AG08395 (cell line): ENCODE measurements at places on chromosomes 5 and 9.

GRCh38 chr9:16106021-16106571, 553.3 kb downstream of the CCDC171 start:
- no peak for DNase-seq

DNA sequence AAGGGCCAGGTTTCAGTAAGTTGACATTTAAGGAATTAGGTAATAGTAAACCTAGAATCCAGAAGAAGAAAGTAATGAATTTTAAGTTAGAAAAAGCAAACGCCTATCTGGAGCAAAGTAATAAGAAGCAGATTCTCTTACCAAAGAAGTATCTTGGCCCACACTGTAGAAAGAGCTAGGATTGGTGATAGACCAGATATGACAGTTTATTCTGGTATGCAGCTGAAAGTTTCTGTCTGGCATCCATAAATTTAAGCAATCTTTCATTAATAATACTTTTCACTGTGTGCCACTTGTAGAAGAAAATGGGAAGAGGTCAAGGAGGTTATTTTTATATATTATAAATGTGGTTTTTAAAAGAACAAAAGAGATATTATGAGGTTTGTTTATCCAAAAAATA, 3.0 kb downstream of the RECK start:
- DNase-seq: peak; percentile 66

- DNase-seq: no peak
These were observed 1.5 kb upstream of the ANKHD1 start for GRCh38 chr5:140399979-140400729.

- no peak for DNase-seq
These were observed 319.2 kb upstream of the MPDZ start for GRCh38 chr9:13598738-13599137.

GRCh38 chr9:8349901-8350300, 550.3 kb upstream of the DMAC1 start:
- no peak for DNase-seq

DNA sequence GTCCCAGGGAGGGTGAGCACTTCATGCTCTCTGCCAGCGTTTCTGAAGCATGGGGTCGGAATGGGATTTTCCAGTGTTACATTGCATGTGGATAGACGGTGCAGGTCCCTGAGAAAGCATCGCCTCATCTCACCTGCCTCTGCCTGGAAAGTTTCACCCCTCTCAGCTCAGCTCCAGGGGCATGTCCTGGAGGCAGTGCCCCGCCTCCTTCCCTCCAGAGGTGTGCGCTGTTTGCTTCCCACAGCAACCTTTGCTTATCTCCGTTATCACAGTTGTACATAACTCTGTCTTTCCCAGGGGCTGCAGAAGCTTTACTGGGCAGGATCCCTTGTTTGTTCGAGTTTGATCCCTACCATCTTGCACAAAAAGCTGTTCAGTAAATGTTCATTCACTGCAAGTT, 10.7 kb upstream of the CREBRF start:
- no peak for DNase-seq

DNA sequence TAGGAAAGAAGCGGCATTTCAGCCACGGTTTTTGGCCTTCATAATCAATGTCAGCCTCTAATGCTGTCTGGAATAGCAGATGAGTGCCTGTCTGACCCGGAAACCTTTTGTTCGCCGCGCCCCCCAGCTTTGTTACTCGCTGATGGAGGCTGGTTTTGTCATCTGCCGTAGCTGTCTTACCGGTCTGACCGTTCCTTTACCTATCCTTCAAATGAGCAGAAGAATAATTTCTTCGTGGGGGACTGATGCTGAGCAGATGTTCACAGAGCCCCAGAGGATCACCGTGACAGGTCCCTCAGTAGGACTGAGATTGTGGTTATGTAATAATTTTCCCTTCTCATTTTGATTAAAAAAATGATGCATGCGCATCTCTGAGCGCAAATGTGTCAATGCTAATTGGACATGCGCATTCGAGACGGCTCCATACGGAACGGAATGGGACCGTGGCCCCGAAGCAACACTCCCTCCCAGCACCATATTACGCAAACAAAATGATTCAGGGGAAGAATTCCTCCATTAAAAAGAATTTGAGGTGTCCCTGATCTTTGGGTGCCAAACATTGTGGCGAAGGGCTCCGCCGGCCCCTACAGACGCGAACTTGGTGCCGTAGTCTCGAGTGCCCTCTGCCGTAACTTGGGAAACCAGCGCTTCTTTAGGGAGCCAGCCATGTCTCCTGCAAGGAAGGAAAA, 27.6 kb downstream of the TLX3 start:
- peak; percentile 35 for DNase-seq

DNA sequence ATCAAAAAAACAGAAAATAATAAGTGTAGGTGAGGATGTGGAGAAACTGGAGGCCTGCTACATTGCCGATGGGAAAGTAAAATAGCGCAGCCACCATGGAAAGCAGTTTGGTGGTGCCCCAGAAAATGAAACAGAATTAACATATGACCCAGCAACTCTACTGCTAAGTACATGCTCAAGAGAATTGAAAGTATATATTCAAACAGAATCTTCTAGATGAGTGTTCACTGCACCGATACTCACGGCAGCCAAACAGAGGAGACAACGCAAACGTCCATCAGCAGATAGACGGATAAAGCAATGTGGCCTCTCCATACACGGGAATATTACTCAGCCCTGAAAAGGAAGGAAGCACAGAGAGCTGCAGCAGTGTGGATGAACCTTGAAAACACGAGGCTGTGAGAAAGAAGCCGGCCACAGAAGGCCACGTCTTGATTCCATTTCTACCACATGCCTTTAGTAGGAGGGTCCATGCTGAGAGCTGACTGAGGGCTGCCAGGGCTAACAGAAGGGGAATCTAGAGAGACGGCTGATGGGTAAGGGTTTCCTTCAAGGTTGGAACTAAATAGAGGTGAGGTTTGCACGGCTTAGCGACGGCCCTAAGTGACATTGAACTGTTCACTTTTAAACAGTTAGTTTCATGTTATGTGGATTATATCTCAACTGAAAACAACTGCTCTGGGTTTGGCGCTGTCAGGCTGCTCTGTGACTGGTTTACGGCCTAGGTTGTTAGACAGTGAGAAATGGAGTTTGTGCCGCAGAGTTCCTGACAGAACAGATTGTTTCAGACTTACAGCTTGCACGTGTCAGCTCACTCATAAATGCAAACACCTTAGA, 29.8 kb downstream of the AHRR start:
- no peak for DNase-seq

DNA sequence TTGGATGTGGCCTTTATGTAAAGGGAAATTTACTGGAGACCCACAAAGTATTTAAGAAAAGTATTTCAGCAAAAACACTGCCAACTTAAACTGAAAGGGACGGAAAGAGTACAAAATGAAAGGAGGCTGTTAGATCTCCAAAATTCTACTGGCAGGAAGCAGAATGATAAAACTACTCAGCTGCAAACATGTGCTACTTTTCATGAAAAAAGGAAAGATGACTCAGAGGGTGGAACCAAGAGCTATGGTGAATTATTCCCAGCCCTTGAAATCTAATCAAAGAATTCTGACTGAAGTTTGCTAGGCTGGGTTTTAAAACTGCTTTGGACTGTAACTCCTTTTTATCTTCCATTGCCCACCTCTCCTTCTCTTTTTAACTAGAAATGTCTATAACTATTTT, 58.6 kb upstream of the ZBED3 start:
- peak; percentile 50 for DNase-seq

DNA sequence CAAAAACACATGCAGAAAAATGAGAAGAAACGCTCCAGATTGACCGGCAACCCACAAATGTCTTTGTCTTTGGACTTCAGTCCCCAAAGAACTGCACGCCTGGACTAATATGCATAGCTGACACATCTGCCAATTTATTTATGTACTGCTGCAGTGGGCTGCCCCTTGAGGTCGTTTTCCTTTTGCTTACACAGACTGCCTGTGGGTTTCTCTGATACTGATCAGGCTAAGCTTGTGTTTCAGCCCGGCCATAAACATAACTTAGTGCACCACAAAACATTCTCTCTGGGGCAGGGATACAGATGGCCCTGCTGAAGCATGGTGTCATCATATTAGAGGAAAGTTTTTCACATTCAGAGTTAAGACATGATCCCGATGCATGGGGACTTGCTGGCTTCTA, 75.4 kb downstream of the NUDT12 start:
- DNase-seq: peak; percentile 37

DNA sequence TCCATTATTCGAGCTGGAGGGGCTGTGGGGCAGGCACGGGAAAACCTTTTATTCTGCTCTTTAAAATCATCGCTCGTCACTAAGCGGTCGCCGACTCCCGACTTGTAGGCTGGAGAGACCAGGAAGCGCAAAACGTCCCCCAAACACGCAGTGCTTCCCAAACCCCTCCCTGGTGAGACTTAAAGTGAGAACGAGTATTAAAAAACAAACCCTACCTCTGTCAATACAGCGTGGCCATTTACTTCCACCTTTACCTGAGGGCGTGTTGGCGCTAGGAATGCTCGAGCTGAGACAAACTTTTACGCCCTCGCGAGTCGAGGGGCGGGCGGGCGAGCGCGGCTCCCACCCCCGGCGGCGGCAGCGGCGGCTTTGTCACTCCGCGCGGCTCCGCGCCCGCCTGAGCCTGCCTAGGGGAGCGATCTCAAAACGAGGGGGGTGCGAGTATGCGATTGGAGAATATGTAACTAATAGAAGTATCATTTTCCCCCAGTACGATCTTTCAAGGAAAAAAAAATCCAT, at the start of gene NR2F1-AS1:
NR2F1-AS1 (minus strand) TSS at position 293 of the 519 bp plus-strand sequence.
- no peak for DNase-seq

GRCh38 chr5:174794931-174795672, 70.7 kb downstream of the MSX2 start:
- DNase-seq: no peak

DNA sequence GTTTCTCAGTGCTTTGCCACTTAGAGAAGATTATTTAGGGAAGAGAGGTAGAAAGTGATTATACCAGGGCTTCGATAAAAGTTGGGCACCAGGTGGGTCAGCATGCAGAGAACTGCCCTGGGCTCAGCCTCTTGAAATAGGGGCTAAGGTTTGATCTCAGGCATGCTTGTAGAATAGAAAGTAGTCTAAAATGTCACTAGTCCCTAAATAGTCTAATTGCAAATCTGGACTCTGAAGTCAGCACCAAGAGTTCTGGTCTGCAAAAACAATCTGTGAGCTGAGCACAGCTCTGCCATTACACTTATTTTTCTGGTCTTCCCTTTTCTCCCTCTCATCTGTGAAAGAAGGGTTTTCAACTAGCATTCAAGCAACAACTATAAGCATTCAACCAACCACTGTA, 248.0 kb downstream of the SMARCA2 start:
- DNase-seq: no peak

DNA sequence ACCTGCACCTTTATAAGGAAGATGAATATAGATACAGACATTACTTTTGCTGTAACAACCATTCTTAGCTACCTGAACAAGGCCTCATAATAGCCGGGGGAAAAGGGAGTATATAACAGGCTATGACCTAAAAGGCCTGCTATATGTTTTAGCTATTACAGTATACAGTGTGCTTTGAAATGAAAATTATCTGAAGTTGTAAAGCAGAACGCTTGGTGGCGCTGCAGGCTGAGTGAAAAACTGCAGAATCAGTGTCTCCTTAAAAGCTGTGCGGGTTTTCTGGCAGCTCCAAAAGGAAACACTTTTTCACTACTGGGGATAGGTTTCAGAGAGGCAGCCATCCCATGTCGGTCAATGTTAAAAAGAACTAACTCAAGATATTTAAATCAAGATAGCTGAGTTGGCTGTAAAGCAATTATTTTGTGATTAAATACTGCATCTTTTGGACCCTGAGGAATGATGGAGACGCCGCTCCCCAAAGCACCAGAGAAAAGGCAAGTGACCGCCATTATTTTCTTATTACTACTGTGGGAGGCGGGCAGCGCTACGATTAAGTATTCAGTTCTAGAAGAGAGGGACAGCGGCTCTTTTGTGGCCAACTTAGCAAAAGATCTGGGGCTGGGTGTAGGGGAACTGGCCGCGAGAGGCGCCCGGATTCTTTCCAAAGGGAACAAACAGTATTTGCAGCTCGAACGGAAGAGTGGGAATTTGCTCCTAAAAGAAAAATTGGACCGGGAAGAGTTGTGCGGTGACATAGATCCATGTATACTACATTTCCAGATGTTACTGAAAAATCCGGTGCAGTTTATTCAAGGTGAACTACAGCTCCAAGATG, 5.9 kb downstream of the PCDHB6 start:
- DNase-seq: no peak

GRCh38 chr5:128318691-128319090, 219.4 kb downstream of the FBN2 start:
- DNase-seq: no peak

DNA sequence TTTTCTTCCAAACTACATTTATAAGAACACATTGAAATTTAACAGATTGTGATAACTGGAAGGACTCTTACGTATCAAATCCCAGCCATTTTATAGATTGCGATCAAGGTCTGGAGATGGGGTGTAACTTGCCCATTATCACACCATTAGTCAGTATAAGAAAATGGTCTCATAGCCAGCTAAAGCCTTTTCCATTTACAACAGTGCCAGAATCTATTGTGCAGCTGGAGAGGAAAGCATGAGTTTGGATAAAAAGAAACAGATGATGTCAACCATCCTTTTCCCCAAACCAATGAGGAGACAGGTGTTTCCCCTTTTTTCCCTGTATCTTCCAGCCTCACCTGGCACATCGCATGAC, 658.8 kb downstream of the ACTL7B start:
- DNase-seq: no peak

DNA sequence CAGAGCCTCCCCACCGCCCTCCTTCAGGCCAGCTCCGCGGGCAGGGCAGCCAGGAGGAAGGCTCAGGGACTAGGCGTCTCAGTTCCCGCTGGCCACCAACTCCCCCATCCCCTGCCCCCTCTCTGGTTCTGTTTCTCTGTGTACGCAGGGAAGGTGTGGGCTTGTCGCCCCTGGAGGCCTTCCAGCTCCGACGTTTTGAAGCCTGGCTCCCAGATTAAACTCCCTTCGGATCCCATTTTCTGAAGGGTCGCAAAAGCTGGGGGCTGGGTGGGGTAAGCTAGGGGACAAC, 346 bp downstream of the ATOX1 start:
- DNase-seq: peak; percentile 21
